ENCODE measurements at places on chromosomes 2 and 18.
A peak's percentile ranks its signal among the peaks of the same experiment; 100 is the strongest.

DNA sequence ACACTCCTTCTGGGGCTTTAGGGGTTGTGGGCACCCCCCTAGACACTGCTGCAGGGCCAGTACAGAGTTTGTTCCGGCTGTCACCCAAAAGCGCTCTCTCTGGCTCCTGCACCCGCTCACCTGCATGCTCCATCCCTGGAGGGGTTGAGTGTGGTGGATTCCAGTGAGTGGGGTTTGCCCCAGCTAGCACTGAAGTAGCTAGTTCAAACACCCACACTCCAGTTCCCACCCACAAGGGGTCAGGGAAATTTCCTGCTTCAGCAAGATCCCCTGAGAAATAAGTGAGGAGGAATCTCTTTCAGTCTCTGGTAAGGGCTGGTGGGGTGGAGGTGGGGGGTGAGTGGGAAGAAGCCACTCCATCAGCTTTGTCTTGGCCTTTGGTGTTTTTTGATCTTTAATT lies 73.6 kb downstream of the TMEM17 start:
- DNase-seq: no peak

DNA sequence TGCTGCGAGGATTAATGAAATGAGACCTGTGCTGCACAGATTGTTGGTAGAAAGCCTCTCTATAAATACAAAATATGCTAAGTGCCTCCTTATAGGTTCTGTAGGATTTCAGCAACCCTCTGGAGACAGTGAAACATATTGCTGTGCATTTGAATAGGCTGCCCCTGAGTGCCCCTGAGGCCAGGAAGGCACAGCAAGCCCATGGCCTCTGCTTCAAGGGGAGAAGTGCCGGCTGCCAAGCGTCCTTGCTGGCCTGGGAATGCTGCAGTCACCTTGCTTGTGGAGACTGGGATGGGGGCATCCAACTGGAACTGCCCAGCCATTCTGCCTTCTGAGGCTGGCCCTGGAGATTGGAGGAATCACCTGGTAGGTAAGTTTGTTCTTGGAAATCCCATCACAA lies 397.2 kb upstream of the SMIM21 start:
- DNase-seq: no peak

DNA sequence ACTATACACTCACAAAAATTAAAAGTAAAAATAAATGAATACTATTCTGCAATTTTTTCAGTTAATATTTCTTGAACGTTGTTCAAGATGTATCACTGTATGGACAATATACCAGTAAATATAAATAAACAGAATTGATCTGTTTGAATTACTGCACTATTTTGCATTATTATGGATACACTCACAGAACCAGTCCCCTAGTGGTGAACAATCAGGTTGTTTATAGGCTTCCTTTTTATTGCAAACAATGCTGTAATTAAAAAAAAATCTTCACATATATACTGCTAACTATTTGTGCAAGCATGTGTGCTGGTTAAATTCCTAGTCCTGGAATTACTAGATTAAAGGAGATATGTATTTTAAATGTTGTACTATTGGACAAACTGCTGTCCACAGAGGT lies 306.0 kb downstream of the FBXO15 start:
- peak; percentile 20 for DNase-seq

- no peak for DNase-seq
These were observed 160.5 kb downstream of the RIF1 start for GRCh38 chr2:151570191-151570590.

GRCh38 chr2:15811367-15811766 lies 129.0 kb upstream of the MYCN start:
- DNase-seq: no peak

GRCh38 chr2:158782616-158783015 lies 12.5 kb upstream of the DAPL1 start:
- peak; percentile 45 for DNase-seq

- DNase-seq: no peak
These were observed 360.6 kb upstream of the HNRNPA3 start for GRCh38 chr2:176851889-176852483.

- DNase-seq: peak; percentile 34
These were observed 183.4 kb upstream of the FN1 start for GRCh38 chr2:215619022-215619958.

DNA sequence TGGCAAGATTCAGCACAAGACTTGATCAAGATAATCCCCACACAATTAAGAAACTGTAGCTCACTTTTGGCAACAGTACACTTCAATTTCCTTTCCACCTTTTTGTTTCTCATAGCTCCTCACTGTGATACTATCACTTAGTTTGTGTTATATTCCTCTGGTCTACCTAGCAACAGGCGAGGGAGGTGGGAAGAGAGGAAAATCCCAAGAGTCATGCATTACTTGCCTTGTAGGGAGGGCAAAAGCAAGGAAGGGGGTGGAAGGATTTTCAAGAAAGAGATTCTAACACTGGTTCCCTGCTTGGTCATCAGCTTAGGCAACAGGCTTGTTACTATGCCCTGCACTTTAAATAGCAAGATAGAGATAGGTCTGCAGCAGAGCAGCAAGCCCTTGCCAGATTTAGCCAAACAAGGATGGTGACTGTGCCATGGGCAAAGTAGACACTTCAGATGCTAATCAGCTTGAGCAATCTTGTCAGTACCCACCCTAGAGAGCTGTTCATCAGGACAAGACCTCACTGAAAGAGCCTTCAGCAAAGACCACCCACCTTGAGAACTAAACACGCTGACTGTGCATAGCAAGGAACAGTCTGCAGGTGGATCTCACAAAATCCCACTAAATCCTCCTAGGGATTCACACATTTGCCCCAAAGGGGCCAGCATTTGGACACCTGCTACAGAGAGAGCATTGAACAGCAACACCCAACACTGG lies 134.6 kb downstream of the MBD2 start:
- DNase-seq: no peak

DNA sequence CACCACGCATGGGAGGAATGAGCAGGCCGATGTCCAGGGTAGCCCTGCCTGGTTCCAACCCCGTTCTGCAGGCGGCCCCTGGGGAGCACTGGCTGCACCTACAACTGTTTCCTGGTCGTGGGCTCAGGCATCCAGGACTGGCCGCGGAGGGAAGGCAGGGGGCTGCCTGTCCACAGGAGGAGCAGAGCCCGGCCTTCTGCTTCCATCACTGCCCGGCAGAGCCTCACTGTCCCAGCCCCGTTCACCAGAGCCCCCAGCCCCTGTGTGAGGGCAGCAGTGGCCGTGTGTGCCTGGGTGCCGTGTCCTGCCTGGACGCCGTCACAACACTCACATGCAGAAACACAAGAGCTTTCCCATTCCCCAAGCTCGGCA lies 56.2 kb downstream of the KCNG2 start:
- no peak for DNase-seq

DNA sequence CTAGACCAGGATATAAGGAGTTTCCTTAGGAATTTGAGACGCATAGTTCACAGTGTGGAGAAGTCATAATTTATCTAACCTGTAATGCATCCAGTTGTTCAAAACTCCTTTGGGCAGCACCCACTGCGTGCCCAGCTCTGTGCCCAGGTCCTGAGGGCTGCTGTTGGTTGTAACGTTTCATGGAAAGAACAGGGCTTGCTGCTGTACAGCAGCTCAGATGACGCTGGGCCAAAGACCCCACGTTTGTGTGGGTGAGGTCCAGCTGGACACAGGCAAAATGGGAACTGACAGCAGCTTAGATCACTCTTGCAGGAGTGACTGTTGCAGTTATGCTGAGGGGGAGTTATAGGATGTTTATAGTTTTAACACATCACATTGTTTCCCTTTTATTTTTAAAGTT lies 30.0 kb upstream of the HS6ST1 start:
- no peak for DNase-seq

GRCh38 chr2:169512525-169512924 lies 3.0 kb downstream of the KLHL41 start:
- peak; percentile 30 for DNase-seq

- DNase-seq: no peak
These were observed 562.5 kb downstream of the ERBB4 start for GRCh38 chr2:211976076-211976475.

DNA sequence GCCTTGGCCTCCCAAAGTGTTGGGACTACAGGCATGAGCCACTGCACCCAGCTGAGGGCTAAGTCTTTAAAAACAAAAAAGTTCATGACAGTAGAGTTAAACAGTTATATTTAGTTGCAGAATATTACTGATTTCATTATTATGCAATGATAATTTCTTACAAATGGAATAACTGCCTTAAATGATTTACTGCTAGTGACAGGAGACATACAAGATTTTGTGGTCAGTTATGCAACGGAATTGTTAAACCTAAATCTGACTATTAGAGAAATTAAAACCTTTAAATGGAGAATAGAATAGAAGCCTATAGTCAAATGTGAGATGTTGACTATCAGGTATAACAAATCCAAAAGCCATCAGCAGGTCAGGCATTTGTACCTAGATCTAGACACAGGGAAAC lies 10.3 kb upstream of the DNAJC10 start:
- no peak for DNase-seq

DNA sequence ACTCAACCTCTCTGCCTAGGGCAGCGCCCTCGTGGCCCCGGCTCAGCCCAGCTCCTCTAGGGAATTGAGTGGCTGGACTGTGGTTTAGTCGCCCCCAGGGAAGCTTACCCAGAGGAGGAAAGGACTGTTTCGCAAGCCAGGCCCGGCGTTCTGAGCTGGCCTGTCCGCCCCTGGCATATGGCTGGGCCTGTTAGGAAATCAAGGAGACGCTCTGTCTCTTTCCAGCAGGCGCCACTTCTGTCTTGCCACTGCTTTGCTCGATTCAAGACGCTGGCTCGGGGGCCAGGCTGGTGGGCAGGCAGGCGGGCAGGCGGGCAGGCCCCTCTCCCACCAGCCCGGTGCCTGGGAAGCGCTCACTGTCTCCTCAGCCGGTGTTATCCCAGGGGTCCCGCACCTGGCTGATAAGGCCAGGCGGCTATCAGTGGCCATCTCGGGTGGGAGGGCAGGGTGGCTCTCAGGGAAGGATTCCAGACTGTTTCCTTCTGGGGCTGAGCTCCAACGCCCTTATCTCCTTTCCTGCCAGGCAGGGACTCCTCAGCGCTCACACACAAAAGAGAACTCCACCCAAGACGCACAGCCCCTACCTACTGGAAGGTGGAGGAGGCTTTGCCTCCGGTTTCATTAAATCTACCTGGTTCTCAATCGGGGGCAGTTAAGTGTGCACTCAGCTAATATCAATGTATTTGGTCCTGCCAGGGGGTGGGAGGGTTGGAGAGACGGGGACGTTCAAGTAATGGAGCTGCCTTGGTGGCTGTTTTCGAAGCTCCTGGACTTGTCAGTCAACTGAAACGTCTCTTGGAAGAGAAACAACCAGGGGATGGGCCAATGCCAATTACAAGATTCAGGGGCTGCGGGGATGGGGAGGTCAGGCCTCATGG lies 109.1 kb downstream of the SMAD7 start:
- peak; percentile 65 for DNase-seq

DNA sequence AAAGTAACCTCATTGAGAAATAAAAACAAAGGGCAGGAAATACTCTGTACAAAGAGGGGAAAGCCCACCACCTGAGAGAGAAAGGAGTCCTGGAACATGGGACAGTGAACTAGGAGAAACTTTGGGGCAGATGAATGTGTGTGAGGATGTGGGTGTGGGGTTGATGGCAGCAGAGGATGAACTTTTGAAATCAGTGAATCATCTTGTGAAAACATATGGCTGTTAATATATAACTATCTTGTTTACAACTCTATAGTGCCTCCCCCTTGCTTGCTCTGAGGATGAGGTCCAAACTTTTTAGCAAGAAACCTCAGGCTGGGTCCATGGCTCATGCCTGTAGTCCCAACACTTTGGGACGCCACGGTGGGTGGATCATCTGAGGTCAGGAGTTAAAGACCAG lies 171.8 kb upstream of the LHCGR start:
- DNase-seq: no peak

- DNase-seq: no peak
These were observed 5.5 kb downstream of the ASAP2 start for GRCh38 chr2:9212010-9212635.

- no peak for DNase-seq
These were observed 35.7 kb upstream of the HPCAL1 start for GRCh38 chr2:10267036-10267435.

GRCh38 chr2:86352727-86353221 lies 15.3 kb upstream of the REEP1 start:
- no peak for DNase-seq

GRCh38 chr2:99827296-99827999 lies 314.9 kb downstream of the AFF3 start:
- DNase-seq: no peak

- DNase-seq: no peak
These were observed 329.4 kb downstream of the EXOC6B start for GRCh38 chr2:72496479-72496878.

- no peak for DNase-seq
These were observed 36.6 kb downstream of the GPR155 start for GRCh38 chr2:174450021-174450816.

- DNase-seq: no peak
These were observed 339.1 kb downstream of the SOX11 start for GRCh38 chr2:6031200-6031867.

DNA sequence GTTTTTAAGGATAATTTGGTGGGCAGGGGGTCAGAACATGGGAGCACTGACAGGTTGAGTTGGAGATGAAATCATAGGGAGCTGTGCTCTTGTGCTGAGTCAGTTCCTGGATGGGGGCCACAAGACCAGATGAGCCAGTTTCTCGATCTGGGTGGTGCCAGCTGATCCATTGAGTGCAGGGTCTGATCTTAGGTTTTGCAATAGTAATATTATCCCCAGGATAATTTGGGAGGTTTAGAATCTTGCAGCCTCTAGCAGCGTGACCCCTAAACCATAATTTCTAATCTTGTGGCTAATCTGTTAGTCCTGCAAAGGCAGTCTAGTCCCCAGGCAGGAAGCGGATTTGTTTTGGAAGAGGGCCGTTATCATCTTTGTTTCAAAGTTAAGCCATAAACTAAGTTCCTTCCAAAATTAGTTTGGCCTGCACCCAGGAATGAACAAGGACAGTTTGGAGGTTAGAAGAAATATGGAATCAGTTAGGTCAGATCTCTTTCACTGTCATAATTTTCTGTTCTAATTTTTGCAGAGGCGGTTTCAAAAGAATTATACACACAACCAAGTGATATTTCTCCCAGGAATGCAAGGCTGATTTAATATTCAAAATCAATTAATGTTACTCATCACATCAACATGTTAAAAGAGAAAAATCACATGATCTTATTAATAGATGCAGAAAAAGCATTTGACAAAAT lies 23.0 kb downstream of the DBI start:
- DNase-seq: peak; percentile 52

GRCh38 chr2:26179446-26179913 lies 6.6 kb downstream of the GAREM2 start:
- DNase-seq: no peak

DNA sequence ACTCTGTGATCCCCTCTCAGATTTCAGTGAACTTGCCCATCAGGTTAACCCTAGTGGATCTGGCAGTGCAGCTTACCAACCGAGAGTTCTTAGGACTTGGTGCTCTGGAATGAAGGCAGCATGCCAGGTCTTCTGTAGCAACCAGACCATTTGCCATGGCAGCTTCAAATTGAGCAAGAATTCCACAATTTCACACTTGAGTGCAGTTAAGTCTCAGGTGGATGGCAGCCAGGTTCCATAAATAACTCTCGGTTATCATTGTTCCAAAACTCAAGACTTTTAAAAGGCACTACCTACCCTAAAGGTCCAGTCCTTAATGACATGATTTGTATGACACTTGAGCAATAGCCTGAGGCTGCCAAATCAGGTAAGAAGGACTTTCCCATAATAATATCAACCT lies 48.1 kb downstream of the GALNT3 start:
- DNase-seq: no peak
